Activated T-cell treated with anti-CD3 and anti-CD28 coated beads, Interleukin-2, amount 50 U/mL, for 4 hours (primary cell): ENCODE measurements at places on chromosomes 16 and 17.

GRCh38 chr16:75640598-75640997, 6.9 kb downstream of the KARS1 start:
- DNase-seq = no peak

DNA sequence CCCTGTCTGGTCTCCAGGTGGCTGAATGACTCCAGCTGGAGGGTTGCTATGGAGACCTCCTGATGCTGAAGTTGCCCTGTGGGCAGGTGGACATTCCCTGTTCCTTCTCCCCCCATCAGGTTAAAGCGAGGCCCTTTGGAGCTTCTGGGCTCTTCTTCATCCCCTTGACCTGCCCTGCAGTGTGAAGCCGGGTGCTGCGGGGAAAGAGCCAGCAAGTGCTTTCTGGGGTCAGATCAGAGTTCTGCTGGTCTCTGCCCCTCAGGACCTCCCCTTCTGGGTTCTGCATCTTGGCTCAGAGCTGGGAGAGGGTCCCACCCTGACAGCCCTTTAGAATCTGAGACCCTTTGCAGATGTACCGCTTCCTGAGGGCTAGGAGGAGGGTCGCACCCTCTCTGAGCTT, 25.1 kb downstream of the NKD1 start:
- no peak for DNase-seq

GRCh38 chr16:14300705-14301168, 229.6 kb downstream of the MRTFB start:
- DNase-seq = no peak

GRCh38 chr17:41516830-41517283, 1.8 kb downstream of the KRT15 start:
- no peak for DNase-seq

DNA sequence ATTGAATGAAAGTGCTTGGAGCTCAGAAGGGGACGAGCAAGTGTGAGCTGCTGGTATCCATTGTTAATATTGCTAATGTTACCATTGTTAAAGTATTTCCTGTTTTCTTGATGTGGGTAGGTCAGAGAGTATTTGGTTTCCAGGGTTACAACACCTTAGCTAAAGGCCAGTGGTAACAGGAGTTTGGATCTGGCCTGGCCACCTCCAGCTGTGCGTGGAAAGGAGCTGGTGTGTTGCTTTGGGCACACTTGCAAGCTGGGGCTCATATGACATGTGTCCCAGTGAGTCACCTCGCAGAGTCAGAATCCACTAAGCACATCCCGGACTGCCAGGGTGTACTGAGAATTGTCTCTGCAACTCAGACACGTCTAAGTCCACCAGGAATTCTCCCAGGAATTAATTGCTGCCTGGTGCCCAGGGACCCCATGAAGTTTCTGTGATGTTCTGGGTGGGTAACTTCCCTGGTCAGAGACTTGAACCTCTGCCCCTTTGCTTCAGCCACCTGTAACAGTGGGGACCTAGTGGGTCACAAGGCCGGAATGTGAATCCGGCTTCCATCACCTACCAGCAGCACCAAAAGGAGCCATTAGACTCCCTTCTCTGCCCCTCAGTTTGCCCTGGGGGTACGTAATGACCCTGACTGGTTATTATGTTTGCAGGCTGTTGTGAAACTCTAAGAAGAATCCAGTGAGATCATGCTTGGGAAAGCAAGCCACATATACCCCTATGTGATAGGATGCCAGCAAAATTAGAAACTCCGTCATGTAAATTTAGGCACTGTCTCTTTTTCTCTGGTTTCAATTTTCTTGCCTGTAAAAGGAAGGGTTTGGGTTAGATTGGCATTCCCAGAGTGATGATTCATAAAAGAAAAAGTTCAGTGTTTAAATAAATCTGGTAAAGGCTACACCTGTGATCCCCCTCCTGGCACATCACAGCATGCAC, 12.8 kb downstream of the SLC6A2 start:
- DNase-seq = no peak

GRCh38 chr17:4001048-4001590, 36.9 kb upstream of the ATP2A3 start:
- no peak for DNase-seq

- DNase-seq = no peak
Observed at GRCh38 chr16:68238029-68238345, 2.1 kb upstream of the ESRP2 start.

- no peak for DNase-seq
Observed at GRCh38 chr16:30570636-30571444, 674 bp downstream of the ZNF688 start.

GRCh38 chr16:9666834-9667480, 515.3 kb downstream of the GRIN2A start:
- no peak for DNase-seq

- no peak for DNase-seq
Observed at GRCh38 chr17:39960524-39961041, 2.2 kb upstream of the GSDMA start.

GRCh38 chr17:65750166-65750565, 188.7 kb upstream of the AXIN2 start:
- DNase-seq = no peak

GRCh38 chr16:19029980-19030379, 37.4 kb upstream of the COQ7 start:
- no peak for DNase-seq

GRCh38 chr17:27245230-27245696, 48.7 kb upstream of the WSB1 start:
- peak; percentile 30 for DNase-seq

DNA sequence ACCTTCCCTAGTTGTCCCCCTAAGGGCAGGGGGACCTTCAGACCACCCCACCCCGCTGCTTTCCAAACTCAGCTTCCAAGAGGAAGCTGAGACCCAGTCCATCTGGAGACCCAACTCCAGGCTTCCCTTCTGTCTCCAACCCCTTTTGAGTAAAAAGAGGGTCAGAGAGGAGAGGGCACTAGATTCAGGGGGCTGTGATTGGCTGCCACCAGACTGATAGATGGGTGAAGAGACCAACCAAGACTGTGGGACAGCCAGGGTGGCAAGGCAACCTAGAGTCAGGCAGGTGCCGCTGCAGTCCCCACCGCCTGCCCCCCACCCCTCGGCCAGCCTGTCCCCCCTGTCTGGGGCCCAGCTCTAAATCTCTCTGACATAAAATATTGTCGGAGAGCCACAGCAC, 92.5 kb downstream of the SDK2 start:
- no peak for DNase-seq

- no peak for DNase-seq
Observed at GRCh38 chr17:72764632-72765041, 327.9 kb downstream of the SLC39A11 start.

DNA sequence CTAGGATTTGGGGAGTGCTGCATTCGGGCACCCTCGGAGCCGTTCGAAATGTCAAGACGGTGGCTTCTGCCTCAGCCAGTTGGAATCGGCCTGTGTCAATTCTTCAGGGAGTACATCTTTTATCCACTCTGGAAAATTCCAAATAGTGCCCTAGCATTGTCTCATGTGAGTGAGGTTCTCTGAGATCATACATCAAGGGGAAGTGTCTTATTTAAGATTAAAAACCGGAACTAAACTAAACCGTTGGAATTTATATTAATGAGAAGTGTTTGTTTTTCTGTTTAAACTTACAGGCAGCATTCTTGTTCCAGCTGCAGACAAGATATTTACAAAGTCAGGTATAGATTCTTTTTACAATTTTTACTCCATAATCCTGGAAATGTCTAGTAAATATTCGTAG, 56.8 kb downstream of the SLC47A1 start:
- no peak for DNase-seq

GRCh38 chr16:54123766-54124165, 162.8 kb downstream of the IRX3 start:
- no peak for DNase-seq

DNA sequence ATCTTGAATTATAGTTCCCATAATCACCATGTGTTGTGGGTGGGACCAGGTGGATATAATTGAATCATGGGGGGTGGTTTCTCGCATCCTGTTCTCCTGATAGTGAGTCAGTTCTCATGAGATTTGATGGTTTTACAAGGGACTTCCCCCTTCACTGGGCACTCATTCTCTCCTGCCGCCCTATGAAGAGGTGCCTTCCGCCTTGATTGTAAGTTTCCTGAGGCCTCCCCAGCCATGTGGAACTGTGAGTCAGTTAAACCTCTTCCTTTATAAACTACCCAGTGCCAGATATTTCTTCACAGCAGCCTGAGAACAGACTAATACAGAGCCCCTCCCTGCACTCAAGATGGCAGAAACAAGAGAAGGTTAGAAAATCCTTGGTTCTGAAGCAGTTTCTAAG, 26.4 kb downstream of the LDAF1 start:
- DNase-seq = no peak

DNA sequence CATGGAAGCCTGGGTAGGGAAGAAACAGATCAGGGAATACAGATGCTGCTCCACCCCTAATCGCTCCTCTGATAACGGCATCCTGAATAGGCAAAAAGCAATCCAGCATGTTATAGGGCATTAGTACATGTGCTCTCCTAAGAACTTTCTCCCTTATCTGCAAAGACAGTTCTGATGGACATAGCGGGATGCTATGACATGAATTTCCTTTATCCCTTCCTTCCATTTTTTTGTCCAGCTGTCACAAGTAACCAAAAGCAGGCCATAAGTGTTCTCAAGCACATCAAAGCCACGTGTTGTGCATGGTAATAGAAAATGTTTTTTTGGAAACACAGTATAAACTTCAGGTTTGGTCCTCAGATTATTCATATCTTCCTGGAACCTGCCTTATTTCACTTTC, 141.4 kb upstream of the MON1B start:
- no peak for DNase-seq

DNA sequence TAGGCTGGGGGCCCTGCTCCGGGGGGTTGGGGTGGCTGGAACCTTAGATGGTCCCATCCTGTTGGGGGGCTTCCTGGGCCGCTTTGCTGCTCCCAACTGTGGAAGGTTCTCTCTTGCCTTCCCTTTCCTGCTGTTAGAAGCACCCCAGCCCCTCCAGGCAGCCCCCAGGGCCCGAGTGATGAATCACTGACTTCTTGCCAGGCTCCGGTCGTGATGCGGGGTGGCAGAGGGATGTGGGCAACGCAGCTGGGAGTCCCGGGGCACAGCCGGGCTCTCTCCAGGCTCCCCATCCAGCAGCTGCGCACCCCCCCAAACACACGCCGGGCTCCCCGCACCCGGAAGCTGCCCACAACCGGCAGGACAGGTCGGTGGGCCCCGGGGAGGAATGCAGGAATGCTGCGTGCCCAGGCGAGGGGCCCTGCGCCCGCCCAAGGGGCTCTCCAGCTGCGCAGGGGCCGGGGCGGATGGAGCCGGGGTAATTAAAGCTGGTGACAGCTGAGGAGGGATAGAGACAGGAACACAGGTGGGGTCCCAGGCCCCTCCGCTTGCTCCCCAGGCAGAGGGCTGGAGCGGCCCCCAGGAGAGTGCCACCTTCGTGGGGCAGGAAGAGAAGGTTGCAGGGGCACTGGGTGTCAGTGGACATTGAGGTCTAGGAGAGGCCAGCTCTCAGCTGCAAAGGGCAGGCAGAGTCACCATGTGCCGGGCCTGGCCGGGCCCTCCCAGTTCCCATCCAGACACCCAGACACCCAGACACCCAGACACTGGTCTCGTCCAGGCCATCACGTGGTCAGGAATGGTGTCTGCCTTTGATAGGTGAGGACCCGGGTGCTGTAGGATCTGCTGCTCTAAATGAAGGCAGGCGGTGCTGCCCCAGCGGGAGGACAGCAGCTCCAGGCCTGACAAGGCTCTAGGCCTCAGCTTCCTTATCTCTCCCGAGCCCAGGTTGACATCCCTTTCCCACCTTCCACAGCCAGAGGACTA, 15.0 kb upstream of the SLC38A10 start:
- no peak for DNase-seq

DNA sequence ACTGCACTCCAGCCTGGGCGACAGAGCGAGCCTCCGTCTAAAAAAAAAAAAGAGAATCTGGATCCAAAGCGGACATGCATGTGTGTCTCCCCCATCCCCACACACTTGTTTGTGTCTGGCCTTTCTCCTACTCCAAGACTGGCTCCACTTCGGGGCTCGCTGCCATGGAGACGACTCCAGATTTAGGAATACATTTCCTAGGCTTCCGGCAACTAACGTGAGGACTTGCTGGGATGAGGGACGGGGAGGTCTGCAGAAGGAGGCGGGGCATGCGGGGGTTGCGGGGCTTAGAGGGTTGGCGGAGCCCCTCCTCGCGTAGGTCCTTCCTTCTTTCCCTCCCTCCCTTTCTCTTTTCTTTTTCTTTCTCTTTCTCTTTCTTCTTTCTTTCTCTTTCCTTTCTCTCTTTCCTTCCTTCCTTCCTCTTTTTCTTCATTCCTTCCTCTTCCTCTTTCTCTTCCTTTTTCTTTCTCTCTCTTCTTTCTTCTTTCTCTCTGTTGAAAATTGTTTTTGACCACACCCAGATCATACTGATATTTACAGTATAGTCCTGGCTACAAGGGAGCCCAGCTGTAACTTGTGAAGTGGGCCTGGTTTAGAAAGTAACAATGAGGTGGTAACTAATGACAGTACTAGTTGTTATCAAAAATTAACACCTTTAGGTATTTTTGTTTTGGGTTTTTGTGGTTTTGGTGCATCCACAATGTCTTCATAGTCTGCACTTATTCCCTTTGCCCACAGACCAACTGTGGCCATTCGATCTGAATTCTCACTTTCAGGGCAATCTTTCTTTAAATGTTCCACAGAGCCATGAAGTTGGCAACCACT, 25.2 kb downstream of the MIS12 start:
- no peak for DNase-seq

- DNase-seq = peak; percentile 42
Observed at GRCh38 chr17:7929158-7930023, at the start of gene KCNAB3. Gene KCNAB3, minus strand, starts transcription at chr17:7929856. Its CDS starts 421 bp downstream, at chr17:7929435.

DNA sequence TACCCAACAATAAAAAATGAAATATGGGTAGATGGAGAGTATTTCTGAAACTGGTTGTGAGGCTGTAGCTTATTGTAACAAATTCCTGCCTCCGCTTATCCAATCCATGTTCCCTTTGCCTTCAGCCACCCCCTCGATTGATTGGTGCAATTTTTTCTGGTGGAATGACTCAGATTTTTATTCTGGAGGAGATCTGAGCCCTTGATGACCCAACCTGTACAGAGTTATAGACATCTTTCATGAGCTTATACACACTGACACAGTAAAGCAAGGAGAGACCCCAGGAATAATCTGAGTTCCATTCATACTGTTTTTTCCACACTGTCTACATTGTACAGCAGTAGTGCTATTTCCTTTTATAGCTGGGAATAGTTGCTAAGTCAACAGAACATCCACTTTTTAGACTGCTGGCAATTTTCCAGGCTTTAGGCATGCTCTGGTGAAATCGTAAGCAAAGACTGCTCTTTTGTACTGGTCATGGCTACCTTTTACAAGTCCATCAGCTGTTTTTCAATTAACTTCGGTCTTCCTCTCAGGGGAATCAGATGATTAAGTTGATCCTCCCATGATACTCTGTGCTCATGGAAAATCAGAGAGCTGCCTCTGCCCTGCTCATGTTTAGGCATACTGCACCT, 30.1 kb downstream of the CCL4 start:
- DNase-seq = no peak

- DNase-seq = no peak
Observed at GRCh38 chr17:73311428-73311780, 397 bp downstream of the CDC42EP4 start.

- no peak for DNase-seq
Observed at GRCh38 chr17:21772321-21772720, 80.0 kb downstream of the KCNJ18 start.
